ENCODE measurements at places on chromosomes 12 and 14.

DNA sequence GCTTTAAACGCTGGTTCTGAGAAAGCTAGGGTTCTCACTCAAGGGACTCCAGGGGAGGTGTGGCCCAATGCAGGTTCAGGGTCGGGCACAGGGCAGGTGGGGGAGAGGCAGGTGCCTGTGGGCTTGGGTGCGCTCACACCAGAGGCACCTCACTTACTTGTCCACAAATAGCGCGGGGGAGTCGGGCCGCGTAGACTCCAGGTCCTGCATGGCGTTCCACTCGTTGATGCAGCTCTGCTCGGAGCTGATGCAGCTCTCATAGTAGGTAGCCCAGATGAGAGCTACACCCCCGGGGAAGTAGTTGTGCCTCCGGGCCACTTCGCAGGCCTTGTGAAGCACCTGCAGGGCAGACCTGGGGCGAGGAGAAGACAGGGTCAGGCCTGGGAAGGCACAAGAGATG is 49.9 kb downstream of the SSH1 start:
- DNase-seq, result no peak

GRCh38 chr12:107080299-107080698 is 13.1 kb downstream of the CRY1 start:
- DNase-seq, result no peak

GRCh38 chr12:79200176-79200575 is 335.6 kb downstream of the SYT1 start:
- DNase-seq, result no peak

GRCh38 chr14:70890826-70891659 is 16.2 kb upstream of the PCNX1 start:
- no peak for DNase-seq

DNA sequence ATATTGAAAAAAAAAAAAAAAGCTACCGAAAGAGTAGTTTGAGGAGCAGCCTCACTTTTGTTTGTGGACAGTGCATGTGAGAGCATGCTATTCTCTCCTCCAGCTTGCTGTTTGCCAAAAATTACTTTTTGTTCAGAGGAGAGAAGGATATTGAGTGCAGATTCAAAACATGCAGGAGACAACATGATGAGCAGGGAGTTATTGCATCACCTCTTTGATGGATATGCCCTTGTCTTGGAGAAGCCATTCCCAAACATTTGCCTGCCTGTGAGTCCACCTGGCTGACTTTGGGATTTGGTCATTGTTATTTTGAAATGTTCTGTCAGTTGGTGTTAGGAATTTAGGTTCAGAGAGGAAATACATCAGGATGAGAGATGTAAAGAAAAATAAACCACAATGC is 2.4 kb downstream of the C12orf75 start:
- DNase-seq, result no peak

DNA sequence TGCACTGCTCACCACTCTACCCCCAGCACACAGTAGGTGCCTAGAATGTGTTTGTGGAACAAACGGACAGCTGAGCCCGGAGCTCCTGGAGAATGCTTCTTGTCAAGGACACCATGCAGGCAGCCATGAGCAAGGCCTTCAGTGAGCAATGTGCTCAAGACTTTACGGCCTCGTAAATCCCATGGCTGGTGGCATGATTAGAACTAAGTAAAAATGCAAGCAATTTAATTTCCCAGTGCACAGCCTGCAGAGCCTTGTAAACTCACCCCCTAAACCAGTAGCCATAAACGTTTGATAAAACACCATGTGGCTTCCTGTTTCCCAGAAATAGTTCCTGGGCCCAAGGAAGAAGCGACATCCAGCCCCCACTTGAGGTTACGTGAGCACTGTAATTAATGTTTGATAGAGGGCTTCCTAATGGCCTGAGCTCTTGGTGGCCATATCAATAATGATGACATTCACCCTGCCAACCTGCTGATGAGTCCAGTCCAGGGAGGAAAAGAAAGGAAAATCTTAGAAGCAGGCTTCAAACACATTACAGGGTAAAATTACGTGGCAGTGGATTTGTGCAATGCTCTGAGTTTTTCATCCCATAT is 36.4 kb upstream of the FICD start:
- DNase-seq, result no peak

DNA sequence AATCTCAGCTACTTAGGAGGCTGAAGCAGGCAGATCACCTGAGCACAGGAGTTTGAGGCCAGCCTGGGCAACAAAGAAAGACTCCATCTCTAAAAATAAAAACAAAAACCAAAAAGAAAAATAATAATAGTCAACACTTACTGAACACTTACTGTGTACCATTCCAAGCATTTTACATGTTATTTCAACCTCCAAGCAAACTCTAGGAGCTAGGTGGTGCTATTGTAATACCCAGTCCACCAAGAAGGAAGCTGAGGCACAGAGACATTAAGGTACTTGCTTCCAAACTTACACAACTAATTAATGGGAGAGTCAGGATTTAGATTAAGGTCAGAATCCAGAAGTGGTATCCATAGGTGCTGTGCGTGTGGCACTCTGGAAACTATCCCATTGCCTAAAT is 13.7 kb upstream of the OR6J1 start:
- peak; percentile 34 for DNase-seq

- DNase-seq, result no peak
Observed at GRCh38 chr14:97618917-97619690, 821.9 kb downstream of the VRK1 start.

DNA sequence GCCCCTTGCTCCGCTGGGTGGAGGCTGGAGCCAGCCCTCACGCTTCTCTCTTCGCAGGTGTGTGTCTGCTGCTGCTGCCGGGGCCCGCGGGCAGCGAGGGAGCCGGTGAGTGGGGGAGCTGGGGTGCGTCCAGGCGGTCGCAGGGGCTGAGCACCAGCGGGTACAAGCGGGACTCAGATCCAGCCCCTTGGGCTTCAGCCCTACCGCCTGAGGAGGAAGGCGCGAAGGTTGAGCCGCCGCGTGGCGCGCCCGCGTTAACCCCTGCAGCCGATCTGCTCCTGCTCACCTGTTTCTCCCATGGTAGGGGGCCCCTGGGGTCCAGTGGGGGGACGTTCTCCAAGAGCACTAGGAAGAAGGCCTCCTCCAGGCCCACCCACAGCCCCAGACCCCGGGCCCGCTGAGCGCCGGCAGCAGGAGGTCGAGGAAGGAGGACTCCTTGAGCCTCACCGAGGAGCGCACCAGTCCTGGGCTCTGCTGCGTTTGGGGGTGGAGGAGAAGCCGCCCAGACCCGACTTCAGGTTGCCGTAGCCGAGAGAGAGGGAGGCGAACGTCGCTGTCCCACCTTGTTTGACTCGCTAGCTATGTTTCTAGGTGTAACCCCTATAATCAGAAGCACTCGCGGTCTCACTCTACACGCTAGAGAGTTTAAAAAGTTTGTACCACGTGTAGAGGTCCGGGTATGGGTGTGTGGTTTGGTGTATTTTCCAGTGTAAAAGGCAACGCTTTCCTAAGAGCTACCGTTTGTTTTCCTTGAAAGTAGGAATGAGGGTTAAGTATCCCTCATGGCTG is 834 bp downstream of the COCH start:
- DNase-seq, result peak; percentile 46

DNA sequence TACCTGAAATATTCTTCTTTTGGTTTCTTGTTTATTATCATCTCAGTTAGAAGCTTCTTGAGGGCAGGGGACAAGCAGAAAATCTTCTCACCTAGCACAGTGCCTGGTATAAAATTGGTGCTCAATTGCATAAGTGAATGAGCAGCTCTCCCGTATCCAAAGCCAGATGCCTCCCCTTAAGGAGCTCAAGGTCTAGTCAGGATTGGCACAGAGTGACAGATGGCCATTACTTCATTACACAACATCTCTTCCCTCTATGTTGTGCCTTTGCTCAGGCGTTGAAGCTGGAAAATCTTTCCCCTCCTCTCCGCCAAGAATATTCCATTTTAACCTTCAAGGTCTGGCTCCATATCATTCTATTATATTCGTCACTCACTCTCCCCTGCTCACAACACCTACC is 3.6 kb downstream of the SLC4A8 start:
- no peak for DNase-seq

- no peak for DNase-seq
Observed at GRCh38 chr12:19941096-19941495, 427.2 kb upstream of the PDE3A start.

DNA sequence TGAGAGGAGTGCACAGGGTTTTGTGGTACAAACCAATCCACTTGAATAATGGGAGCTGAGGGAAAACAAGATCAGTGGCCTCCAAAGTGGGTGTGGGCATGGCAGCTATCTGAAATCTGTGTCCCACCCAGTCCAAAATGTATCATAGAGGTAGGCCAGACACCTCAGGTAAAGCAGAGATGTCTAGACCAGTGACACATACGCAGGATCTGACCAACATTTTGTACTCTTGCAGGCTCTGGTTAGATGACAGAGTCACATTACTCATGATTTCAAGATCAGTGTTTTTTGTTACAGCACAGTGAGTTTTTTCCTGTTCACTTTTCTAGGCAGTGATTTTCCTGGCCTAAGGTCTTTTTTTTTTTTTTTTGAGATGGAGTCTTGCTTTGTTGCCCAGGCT is 211.8 kb downstream of the PCNX1 start:
- DNase-seq, result no peak

GRCh38 chr12:57190821-57191220 is 25.8 kb upstream of the NXPH4 start:
- no peak for DNase-seq

- peak; percentile 36 for DNase-seq
Observed at GRCh38 chr12:114662512-114663177, 21.3 kb downstream of the TBX3 start.

- DNase-seq, result no peak
Observed at GRCh38 chr12:77947746-77948145, 117.1 kb downstream of the NAV3 start.

DNA sequence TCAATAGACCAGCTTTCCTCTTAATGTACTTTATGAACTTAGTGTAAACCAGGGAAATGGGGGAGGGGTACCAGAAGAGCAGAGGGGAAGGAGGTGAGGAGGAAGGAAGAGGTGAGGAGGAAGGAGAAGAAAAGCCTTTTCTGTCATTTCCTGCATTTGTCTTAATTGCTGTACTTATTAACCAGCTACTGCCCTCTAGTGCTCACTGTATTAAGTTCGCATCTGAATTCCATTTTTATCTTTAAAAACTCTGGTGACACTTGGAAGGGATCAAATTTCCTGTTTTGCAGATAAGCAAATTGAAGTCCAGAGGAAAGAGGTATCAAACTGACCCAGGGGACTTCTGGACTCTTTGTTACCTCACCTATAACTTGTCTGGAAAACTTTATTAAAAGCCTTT is 22.2 kb downstream of the MANSC1 start:
- DNase-seq, result peak; percentile 82

DNA sequence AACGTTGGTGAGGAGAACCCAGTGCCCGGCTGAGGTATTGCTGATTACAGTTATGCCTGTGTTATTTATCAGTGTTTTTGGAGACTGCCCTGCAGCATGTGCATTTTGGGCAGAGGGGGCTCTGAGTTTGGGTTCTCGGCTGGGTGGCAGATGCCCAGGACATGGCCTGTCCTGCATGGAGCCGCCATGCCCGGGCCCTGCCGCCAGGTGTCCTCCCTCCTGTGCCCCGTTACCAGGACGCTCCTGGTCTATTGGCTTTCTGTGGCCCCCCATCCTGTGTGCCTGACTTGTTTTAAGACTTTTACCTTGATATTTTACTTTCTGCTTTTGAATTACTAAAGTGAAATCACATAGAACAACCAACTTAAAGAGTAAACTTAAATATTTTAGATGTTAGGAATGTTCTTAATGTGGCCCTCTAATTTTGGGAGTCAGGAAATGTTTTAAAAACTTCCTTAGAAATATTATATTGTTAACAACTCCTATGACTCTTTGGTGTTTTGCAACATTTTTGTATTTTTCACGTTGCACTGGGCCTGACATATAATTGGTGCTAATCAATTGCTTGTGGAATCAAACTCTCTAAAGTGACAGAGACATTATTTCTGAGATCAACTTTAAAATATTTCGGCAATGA is 51.8 kb downstream of the PRIMA1 start:
- peak; percentile 4 for DNase-seq

DNA sequence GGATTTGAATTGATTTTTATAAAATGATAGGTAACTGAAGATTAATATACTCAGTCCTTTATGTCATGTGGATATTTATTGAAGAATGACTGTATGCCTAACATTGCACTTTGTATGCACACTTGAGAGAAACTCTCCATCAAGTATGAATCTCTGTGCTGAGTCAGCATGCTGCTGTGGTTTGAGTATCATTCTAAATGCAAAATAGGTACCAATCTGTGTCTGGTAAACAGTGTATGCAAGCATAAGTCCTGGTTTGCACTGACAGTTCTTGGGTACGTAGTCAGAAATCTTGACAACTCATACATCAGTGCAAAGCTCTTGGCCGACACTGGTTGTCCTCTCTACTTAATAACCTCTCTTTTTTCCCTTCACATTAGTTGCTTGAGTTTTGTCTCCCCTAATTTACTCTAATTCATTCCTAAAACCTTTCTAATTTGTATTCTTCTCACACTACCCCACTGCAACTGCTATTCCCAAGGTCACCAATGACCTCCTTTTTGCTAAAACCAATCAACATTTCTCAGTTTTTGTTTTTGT is 21.8 kb downstream of the MGAT4C start:
- DNase-seq, result no peak

DNA sequence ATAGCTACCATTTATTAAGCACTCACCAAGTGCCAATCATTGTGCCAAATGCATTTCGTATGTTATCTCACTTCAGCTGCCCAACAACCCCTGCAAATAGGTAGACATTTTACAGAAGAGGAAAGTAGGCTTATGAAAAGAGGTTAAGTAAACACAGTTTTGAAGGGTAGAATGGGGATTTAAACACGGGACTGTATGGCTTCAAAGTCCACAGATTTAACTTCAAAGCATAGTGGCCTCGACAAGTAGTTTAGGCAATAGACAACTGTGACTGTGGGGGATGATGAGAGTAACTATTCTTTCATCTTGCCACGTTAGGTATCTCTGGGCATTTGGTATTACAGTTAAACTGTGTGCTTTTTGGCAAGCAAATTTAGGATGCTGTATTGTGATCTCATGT is 266.8 kb upstream of the SRRM4 start:
- DNase-seq, result no peak

- DNase-seq, result no peak
Observed at GRCh38 chr12:94799136-94799535, 148.8 kb upstream of the TMCC3 start.

GRCh38 chr14:105430565-105430964 is 10.9 kb downstream of the MTA1 start:
- no peak for DNase-seq

GRCh38 chr12:12115514-12115913 is 44.8 kb downstream of the BCL2L14 start:
- DNase-seq, result no peak

Data from erythroblast (primary cell).